Fibroblast of skin of right biceps (primary cell): ENCODE measurements at places on chromosomes 3 and 15.

GRCh38 chr3:190089711-190090110 is 31.0 kb downstream of the P3H2 start:
- peak; percentile 59 for DNase-seq

DNA sequence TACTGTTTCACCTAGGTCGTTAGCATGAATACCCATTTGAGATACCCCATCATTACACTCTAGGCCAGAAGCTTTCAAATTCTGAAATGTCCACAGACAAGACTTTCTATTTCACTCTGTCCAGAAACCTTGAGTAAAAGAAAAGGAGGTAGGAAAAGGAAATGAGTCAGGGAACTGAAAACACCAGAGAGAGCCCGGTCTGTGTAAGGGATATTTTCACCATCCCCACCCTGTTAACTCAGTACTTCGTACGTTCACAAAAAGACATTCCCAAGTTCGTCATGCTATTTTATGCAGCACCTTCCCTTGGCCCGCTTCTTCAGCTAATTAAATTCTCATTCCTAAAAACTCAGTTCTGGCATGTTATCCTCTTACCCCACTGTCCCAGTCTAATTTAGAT is 89.4 kb upstream of the SOX2 start:
- peak; percentile 24 for DNase-seq

DNA sequence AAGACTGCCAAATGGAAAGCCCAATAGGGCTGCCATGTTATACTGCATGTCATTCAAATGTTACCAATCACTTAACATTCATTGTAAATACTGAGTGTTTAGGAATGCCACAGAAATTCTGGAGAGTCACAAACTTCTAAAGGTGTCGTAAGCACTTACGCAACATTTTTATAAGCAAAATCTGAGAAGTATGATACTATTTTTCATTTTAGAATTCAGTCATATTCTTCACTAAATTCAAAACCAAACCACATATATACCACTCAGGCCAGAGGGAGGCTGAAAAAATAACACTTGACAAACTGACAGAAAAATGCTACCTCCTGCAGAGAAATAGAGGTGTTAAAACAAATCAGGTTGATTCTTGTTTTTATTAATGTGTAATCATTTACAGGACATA is 89.8 kb downstream of the THBS1 start:
- DNase-seq: no peak

- DNase-seq: peak; percentile 73
Observed at GRCh38 chr3:15309662-15310335, 22.6 kb downstream of the SH3BP5 start.
